ENCODE measurements at places on chromosomes 7 and 10. TPM values are rescaled to one million over a fixed set of nuclear protein-coding genes. Genes with fewer than 3 reads are reported as not detected.

TMEM273 gene
- not detected for total RNA-seq

DNA sequence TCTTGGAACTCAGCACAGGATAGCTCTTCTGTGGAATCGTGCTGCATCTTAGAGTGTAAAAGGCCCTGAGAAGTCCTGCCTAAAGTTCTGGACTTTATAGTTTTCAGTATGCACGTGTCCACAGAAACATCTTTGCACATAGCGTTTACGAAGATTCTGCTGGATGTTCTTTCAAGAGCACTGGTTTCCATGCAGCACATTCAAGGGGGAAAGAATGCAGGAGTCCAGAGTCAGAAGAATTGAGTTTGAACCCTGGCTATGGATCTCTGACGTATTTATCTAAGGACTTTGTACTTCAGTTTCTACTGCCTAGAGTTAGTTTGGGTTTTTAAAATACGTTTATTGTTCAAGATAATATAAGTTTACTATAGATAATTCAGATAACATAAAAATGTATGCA lies 282.8 kb upstream of the ZMIZ1 start:
- DNase-seq: no peak

- peak; percentile 6 for DNase-seq
Measured at GRCh38 chr10:68471063-68471585, 649 bp downstream of the DNA2 start.

GRCh38 chr7:81715984-81716588 lies 53.8 kb downstream of the HGF start:
- DNase-seq: peak; percentile 42

RNF32 gene
- total RNA-seq: 0.43 TPM

DNA sequence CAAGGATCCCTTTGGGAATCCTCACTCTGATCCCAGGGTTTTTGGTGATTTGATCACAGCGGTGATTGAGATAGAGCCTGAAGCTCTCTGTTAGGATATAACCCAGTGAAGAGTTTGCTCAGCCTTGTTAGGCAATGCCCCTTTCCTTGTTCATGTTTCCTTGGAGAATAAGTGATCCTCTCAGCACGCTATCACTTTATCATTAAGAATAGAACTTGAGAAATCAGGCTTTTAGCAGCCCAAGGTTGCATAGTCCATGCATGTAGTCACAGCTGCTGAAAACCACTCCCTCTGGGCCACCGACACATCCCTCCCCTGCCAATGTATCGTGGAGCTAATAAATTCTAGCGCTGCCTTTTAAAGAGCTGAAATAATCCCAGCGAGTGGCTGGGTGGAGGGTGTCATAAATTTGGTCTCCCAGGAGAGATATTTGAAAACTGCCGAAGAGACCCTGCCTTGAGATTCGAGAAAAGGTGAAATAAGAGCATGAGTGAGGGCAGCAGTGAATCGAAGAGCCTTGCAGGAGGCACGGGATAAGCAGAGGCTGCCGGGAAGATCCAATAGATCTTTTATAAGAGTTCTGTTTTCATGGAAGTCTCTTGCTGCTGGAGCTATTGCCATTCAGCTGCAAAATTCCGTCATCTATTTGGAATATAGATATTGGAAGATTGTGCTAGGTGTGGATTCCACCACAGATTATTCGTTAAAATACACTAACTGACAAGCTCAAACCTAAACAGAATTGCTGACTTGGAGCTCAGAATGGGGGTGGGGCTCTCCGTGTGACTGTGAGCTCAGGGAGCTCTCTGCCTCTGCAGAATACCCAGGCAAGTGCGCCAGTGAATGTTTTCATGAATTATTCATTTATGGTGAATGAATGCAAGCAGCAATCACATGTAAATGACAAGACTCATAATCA lies 249.8 kb downstream of the TRIL start:
- DNase-seq: peak; percentile 74

Measured in fibroblast of villous mesenchyme (primary cell).